ENCODE measurements at places on chromosomes 6 and 20.

GRCh38 chr6:35582315-35582714 is 69.6 kb upstream of the TULP1 start:
- DNase-seq = no peak

- peak; percentile 85 for DNase-seq
Measured at GRCh38 chr20:49216991-49217578, 2.1 kb upstream of the DDX27 start.

- DNase-seq = no peak
Measured at GRCh38 chr20:48489046-48489463, 338.7 kb downstream of the PREX1 start.

DNA sequence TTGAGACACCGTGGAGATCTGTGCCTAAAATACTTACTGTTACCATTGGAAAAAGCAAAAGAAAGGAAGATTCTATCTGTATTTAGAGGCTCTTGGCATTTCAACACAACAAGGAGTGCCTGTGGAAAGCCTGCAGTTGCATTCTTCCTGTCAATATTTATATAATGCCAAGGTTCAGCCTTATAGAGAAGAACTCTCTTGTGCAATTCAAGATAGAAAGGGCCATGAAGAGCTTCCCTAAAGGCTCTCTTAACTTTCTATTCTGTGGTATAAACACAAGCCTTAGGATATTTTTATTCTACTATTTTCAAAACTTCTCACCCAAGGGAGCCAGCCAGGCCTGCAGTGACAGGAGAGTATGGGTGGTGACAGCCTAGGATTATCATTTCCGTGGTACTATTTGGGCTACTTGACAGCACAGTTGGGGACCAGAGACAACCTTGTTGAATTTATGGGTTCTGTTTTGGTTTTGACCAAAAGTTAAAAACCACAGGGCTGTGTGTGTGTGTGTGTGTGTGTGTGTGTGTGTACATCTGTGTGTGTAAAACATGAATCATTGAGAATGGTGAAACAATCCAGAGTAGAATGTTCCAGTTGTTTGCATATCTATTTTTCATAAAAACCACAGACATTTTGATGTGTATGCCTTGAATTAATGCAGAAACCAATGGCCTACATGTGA is 700.9 kb upstream of the SLC35B3 start:
- no peak for DNase-seq

DNA sequence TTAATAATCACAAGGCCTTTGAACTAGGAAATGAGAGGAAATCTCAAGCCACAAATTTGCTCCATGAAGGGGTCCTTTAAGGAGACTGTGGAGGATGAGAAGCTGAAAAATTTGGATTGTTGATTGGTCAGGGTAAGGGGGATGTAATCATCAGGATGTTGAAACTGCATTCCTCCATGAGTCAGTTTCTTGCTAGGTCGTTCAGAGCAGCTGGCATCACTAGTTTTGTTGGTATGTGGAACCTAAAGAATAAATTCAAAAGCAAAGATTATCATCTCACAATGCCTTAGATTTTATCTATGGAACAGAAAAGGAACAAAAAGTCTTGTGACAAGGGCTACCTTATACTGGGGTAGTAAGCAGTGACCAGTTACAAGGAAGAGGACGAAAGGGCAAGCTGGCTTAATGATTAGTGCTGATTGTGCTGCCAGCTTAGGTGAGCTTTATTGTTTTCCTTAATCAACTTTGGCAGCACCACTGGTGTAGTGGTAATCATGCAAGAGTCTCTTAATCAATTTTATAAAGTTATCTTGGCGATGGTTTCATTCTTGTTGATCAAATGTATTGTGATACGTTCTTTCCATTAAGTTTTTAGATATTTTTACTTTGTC is 36.6 kb downstream of the CRISP2 start:
- no peak for DNase-seq

GRCh38 chr20:3887876-3888620 is 1.1 kb upstream of the PANK2 start:
- peak; percentile 75 for DNase-seq

DNA sequence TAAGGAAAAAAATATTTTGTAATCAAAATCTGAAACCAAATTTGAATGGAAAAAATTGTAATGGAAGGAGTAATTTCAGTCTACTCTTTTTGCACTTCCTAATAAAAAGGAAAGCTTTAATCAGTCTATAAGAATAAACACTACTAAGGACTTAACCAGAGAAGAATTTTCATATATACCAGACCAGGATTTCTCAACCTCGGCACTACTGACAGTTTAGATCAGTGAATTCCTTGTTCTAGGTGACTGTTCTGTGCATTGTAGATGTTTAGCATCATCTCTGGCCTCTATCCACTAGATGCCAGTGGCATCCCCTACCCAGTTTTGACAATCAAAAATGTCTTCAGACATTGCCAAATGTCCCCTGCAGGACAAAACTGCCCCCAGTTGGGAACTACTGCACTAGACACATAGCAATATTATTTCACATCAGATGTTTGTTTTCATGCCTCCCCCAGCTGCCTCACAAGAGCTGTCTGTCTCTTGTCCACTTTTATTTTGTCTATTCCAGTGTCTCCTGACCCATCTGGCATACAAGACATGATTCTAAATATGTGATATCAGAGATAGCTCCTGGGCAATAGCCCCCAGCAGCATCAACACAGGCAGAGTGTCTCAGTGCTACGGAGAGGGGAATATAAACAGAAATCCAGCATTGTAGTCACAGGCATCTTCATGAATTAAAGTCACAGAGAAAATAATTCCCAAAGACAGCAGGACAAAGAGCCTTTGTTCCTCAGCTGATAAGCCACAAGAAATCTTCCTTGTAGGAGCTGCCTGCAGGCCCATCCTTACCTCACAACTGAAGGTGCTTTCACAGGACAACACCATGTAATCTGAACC is 27.0 kb downstream of the DNAAF9 start:
- DNase-seq = no peak

DNA sequence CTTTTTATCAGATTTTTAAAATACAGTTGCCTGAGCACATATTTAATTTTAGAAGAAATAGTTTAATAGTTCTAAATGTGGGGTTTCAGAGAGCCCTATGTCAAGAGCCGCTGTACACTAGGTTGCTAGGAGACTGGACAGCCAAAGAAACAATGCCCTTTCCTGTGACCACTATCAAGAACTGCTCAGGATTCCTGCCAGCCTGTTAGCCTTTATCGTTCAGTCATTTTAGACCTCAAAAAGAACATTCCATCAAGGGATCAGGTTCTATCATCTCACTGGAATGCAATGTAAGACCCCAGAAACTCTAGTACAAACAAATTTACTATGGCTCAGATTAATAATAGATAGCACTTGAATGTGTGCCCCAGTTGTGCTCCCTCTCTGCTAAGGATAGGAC is 181.2 kb upstream of the CCN2 start:
- no peak for DNase-seq

DNA sequence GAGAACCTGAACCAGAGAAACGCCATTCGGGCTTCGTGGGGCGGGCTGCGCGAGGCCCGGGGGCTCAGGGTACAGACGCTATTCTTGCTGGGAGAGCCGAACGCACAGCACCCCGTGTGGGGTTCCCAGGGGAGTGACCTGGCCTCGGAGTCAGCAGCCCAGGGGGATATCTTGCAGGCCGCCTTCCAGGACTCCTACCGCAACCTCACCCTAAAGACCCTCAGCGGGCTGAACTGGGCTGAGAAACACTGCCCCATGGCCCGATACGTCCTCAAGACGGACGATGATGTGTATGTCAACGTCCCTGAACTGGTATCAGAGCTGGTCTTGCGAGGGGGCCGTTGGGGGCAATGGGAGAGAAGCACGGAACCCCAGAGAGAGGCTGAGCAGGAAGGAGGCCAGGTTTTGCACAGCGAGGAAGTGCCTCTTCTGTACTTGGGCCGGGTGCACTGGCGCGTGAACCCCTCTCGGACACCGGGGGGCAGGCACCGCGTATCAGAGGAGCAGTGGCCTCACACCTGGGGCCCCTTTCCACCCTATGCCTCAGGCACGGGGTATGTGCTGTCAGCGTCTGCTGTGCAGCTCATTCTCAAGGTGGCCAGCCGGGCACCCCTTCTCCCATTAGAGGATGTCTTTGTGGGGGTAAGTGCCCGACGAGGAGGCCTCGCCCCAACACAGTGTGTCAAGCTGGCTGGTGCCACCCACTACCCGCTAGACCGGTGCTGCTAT is 904 bp downstream of the B3GALT4 start:
- peak; percentile 30 for DNase-seq

- DNase-seq = no peak
Measured at GRCh38 chr20:15065794-15066193, 728.4 kb upstream of the FLRT3 start.

- peak; percentile 49 for DNase-seq
Measured at GRCh38 chr6:32796848-32797776, 19.7 kb downstream of the HLA-DOB start.

GRCh38 chr20:59308493-59309201 is 8.2 kb downstream of the EDN3 start:
- DNase-seq = no peak

GRCh38 chr6:17032590-17032987 is 69.3 kb upstream of the STMND1 start:
- DNase-seq = peak; percentile 37

DNA sequence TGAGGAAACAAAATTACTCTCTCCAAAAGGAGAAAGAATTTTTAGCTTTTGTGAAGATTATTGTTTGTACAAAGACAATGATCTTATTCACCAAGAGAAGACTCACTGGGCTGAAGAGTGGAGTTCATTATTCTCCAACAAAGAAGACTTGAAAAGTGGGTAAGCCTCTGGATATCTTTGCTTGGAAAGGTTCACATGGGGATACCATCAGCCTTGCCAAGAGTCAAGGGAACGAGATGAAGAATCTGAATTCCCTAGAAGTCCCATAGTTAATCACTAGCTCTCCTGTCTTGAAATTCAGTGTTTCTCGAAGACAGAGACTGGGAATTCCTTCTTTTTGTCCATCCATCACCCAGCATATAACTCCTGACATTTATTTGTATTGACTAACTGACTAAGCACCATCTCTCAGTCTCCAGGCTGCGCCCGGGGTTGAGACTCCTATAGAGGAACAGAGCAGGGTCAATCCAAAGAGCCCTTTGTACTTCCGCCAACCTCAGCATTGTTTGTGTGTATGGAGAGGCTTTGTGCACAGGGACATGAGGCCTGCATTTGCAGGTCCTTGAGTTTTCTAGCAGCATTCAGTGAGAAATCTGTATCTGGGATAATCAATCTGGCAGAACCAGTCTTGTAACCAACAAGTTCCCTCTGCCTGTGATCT is 461.9 kb downstream of the KIF16B start:
- DNase-seq = peak; percentile 10

DNA sequence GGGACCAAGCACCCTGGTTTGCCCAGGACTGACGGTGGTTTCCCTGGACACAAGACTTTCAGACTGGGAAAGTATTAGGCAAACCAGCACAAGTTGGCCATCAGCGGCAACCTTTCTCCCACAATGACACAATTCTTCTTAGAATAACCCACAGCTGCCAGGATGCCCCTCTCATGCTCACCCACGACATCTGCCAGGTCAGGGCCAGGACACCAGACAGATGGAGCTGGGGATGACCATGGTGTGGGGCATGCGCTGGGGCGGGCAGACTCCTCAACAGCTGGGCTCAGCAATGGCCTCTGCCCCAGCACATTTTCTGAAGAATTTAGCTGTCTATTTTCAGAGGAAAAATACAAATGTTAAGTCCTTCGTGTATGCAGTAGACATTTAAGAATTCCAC is 226.4 kb downstream of the FNDC1 start:
- DNase-seq = no peak

DNA sequence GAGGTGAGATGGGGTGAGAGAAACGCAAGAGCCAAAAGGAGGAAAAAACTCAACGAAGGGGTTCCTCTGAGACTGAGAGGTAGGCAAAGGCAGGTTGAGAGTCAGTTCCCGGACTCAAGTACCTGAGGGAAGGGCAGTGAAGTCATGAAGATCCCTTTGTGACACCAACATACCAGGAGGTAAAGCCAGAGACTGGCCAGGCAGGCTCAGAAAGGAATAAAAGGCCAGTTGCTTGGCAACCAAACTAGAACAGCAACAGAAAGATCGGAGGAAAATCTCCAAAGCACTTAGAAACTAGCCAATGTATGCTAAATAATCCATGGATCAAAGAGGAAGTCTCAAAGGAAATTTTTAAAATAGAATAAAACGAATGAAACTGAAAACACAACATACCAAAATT is 209.8 kb upstream of the PROKR2 start:
- DNase-seq = peak; percentile 10

GRCh38 chr6:149895048-149895590 is 2.8 kb downstream of the RAET1E start:
- DNase-seq = peak; percentile 72

DNA sequence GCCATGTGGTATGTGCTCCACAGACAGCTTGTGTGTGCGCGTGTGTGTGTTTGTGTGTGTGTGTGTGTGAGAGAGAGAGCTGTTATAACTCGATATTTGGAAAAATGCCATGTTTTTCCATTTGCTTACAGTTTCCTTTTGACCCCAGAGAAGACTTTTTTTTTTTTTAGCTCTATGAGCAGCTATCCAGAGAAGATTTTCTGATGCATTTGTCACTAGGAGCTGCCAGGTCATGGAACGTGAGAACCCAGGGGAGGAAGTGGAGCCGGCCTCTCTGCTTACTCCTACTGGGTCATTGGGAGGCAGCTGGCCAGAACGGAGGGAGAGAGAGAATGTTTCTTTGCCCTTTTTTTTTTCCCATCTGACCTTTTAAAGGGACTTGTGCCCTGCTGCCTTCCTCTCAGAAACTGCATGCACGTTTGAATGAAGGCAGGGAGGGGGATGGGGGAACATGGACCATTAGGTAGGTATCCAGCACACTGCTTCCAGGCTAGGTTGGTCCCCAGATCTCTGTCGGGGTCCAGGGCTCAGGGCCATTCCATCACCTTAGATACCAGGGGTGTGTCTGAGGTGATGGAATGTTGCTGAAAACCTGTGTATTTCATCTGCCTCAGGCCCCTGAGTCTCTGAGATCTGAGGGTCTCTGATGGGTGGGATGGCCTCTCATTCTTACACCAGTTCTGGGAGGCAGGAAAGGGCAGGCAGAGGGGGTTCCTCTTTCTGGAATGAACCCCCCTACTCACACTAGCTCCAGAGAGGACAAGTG is 11.2 kb upstream of the MRPS18A start:
- DNase-seq = peak; percentile 79

DNA sequence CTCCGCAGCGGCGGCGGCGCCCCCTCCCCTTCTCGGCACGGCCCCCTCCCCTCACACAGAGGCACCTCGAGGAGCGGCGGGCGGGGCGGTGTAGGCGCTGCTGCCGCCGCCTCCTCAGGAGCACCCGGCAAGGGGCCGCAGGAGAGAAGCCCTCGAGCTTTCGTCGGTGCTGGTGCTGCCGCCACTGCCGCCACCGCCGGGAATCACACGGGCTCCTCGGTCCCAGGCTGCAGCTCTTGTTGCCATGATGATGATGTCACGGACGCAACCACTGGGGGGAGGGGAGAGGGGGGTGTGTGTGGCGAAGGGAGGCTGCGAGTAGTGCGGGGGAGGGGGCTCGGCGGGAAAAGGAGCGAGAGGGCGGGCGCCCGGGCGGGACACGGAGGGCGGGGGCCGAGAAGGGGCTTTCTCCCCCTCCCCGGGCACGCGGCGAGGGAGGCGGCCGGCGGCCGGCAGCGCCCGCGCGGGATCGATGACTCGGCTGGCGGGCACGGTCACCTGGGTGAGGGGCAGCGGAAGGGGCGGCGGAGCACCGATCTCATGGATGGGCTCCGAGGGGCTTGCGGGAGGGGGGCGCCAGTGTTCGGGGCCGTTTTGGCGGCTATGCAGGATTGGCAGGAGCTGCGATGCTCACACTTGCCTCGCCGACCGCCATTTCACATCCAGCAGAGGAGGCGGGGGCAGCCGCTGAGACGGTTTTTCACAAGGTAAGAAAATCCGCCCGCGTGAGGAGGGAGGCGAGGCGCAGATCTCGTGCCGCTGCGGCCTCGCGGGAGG is at the start of gene REV3L:
Gene REV3L (minus strand): TSS at position 260 of the 777 bp plus-strand sequence. CDS start 330 bp downstream, outside the sequence.
- peak; percentile 95 for DNase-seq
